GM13976 (cell line): ENCODE measurements at places on chromosomes 4 and X.

DNA sequence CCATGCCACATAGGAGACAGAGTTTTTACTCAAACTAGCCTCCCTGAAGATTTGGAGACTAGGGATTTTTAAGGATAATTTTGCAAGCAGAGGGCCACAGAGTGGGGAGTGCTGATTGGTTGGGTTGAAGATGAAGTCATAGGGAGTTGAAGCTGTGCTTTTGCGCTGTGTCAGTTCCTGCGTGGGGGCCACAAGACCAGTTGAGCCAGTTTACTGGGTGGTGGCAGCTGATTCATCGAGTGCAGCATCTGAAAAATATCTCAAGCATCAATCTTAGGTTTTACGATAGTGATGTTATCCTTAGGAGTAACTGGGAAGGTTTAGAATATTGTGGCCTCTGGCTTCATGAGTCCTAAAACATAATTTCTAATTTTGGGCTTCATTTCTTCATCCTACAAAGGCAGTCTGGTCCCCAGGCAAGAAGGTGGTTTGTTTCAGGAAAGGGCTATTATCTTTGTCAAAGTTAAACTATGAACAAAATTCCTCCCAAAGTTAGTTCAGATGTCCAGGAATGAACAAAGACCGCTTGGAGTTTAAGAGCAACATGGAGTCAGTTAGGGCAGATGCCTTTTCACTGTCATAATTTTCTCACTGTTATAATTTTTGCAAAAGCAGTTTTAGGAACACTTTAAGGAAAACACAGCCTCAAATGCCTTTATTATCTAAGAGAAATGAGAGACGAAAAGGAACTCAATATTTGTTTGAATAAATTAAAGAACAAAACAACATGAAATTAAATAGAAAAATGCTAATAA is 960.8 kb upstream of the PRKX start:
- DNase-seq, result no peak

DNA sequence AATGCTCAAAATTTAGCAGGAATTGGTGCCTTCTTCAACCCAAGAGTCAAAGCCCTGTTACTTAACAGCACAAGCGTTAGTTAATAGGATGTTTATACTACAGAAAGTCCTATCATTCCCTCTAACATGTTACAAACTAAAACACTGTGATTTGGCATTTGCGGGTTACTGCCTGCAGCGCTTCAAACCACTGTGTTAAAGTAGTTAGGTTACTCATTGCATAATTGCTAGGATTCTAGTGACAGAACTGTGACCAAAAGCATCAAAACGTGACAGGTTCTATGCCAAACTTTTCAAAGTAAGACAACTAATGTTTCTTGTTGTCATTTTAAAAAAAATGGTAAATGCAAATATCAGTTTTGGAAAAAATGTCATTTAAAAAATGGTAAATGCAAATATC is 442.8 kb upstream of the ZFP42 start:
- no peak for DNase-seq

DNA sequence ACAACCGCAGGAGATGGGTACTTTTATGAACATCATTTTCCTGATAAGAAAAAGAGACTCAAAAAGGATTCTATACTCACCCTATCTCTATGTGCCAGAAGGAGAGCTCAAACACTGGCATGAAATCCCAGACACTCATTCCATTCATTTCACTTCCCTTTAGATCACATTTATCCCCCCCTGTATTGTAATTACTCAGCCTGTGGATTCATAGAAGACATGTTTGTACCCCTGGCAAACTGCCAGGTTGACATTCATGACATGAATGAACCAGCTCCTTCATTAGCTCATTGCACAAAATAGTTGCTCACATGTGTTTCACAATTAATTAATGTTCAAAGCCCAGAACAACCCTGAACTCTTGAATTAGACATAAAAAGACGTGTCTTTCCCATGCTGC is 4.9 kb downstream of the SMR3A start:
- DNase-seq, result no peak

DNA sequence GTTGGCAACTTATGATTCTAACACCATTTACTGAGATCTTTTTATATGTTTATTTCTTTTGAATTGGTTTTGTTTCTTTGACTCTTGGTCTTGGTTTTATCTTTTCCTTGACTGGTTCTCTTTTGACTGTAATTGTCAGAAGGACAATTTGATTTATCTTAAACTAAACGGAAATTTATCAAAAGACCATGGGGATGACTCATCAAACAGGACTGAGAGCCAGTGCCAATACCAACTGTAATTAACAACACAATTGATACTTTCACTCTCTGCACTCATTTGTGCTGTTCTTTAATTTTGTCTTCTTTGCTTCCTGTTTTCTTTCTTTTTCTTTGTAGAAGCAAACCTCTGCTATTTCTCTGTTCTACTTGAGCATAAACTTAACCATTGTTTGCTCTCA is 776.8 kb downstream of the CCSER1 start:
- DNase-seq, result no peak

DNA sequence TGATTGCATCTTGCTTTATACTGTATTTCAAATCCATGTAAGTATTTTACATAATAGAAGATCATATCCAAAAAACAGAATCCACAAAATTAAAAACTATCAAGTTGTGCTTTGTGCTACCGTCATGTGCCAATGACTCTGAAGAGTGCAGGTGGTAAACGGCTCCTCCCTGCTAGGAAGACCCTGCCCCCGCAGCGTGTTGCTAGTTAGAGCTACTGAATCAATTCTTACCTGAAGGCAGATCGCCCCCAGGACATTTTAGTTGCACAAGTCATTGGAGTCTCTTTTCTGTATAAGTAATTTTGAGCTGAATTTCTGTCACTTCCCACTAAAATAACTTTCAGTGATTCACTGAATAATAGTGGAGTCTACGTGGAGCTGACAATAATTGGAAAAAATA is 599.5 kb upstream of the ZFP42 start:
- no peak for DNase-seq

GRCh38 chrX:86711531-86712180 is 563.4 kb downstream of the DACH2 start:
- DNase-seq, result no peak

- no peak for DNase-seq
These were observed 78.1 kb upstream of the GPC4 start for GRCh38 chrX:133493366-133493765.

DNA sequence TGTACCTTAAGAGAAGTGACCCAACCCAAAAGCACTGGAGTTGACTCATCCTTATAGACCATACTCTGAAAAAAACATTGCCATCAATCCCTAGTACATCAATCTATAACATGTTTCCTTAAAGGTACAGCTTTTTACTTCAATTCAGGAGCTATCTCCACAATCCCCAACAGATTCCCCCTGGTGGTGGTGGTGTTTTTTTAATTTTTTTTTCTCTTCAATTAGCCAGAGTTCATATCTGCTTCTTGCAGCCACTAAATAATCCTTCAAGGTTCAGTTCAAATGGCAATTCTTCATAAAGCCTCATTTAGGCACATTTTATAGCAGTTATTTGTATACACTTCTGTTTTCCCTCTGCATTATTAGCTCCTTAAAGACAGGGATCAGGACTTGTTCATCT is 60.7 kb upstream of the KDR start:
- DNase-seq, result no peak

DNA sequence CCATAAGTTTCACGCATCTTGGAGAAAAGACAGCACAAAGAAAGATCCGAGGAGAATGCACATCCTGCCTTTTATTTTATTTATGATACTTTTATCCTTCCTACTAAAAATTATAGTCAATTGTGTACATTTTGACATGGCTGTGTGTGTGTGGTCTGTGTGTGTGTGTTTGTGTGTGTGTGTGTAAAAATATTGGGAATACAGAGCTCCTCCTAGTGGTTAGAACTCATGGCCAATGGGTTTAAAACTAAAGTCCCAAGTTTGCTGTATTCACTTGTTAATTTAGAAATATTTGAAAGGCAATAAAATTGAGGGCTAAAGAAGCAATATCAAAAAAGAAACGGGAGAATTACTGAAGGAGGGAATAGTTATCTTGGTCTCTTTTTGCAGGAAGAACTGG is 47.5 kb downstream of the NKX6-1 start:
- DNase-seq, result no peak

DNA sequence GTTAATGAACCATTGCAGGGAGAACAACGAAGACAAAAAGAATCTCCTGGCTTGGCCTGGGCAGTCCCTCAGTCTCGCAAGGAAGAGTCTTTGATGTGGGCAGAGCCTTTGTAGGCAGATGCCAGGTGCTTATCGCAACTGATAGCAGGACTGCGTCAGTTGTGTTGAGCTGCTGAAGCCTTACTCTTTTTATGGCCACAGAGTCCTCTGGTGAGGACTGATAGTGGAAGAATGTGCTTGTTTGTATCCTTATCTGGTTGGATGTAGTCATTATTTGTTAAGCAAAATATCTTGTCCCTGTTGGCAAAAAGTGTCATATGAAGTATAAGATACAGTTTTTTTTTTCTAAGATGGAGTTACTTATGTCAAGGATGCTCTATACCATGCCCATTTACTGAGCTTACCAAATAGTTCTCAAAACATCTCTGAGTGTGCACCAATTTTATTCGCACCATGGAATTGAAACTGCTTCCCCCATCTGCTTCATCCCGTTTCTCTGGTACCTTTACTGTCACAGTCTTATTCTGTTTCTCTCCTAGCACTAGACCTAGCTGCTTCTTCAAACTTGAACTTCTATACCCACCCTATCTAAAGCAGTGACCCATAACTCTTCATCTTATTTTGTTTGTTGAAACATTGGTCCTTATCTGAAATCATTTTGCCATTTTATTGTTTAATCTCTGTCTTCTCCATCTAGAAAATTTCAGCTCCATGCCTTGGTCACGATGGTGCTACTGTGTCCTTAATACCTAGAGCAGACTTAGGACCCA is 47.0 kb upstream of the SPRY1 start:
- DNase-seq, result no peak

GRCh38 chr4:142416711-142417275 is 429.3 kb downstream of the INPP4B start:
- DNase-seq, result no peak

- no peak for DNase-seq
These were observed 424.2 kb downstream of the KLHL4 start for GRCh38 chrX:87941841-87942240.

GRCh38 chr4:139889901-139890300 is 224.3 kb downstream of the MGST2 start:
- DNase-seq, result no peak

DNA sequence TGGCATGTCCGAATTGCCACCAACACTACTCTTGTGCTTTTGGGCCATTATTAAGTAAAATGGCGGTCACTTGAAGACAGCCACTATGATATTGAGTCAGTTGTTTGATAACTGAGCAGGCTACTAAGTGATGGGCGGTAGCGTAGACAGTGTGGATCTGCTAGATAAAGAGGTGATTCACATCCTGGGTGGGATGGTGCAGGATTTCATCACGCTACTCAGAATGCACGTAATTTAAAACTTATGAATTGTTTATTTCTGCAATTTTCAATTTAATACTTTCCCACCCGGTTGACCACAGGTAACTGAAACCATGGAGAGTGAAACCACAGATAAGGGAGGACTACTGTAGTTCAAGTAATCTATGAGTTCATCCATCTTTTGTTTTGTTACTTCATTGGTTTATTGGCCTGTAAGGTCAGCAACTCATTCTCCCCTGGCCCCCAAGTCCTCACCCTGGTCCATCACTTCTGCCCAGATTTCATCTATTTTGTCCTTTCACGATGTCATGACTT is 2.9 kb downstream of the ARAF start:
- DNase-seq, result peak; percentile 3
